ENCODE measurements at places on chromosomes 6 and 20.

DNA sequence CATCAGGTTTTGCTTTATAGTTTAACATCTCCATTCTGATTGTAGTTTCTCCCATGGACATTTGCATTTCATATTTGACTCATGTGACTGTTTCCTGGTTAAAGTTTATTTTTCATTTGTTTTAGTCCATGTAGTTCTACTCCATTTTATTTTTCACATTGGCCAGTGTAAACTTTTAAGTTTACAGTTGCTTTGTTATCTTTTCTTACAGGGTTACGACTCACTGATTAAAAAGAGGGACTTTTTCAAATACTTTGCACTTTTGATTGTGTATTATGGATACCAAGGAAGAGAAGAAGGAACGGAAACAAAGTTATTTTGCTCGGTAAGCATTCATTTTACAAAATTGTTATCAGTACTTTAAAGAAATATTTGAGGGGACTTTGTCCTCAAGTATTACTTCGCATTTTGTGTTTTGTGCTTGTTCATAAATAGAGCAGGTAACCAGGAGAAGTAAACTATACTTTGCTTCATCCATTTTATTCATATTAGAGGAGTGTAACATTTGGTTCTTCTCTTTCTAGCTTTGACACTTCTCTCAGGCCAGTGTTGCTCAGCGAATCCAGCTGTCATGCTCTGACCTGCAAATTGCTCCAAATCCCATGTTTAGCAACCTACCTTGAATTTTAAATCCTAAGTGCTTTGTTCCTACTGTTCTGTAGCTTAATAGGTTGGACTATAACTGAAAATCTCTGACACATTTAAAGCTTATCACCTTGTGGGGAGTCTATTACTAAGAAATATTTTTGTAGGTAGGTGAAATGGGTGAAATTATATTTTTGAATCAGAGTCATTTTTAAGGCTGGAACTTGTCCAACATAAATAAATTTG, 24.5 kb downstream of the NCOA7 start:
- peak; percentile 5 for DNase-seq

GRCh38 chr6:149856256-149856994, 7.7 kb downstream of the LRP11 start:
- DNase-seq = no peak

- no peak for DNase-seq
Observed at GRCh38 chr6:109762769-109763441, 71.8 kb downstream of the FIG4 start.

DNA sequence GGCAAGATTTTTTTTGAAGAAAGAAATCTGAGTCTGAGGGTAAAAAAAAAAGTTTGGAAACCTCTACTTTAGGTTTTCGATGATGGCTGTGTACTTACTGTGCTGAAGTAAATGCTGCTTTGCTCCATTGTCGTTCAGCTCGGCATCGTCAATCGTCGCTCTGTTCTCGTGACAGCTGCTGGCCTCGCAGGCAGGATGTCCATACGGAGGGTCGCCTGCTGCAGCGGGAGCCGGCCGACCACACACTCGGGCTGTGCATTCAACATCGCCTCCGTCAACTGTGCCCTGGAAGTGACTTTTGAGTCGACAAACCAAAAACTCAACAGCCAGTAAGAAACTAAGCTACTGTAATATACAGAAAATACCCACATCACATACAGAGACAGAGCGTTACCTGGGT, 53.1 kb upstream of the SMOC2 start:
- no peak for DNase-seq

GRCh38 chr20:37726321-37726720, 32.5 kb downstream of the CTNNBL1 start:
- no peak for DNase-seq

- DNase-seq = no peak
Observed at GRCh38 chr6:161137839-161138542, 135.9 kb downstream of the AGPAT4 start.

DNA sequence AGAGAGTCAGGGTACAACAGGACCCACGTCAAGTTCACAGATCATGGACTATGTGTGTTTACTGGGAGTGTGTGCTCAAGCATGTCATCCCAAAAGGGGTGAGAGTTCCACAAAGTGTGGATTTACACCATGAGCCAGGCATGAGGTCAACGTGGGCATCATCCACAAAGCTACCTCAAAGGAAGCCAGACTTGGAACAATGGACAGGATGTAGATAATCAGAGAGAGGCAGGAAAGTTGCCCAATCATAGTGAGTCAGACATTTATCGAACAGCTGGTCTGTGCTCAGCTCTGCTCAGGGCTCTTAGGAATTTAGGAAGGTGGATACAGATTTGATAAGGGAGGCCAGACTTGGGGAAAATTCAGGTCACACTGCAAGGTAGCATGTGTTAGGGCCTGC, 317.2 kb upstream of the CDYL start:
- DNase-seq = no peak

DNA sequence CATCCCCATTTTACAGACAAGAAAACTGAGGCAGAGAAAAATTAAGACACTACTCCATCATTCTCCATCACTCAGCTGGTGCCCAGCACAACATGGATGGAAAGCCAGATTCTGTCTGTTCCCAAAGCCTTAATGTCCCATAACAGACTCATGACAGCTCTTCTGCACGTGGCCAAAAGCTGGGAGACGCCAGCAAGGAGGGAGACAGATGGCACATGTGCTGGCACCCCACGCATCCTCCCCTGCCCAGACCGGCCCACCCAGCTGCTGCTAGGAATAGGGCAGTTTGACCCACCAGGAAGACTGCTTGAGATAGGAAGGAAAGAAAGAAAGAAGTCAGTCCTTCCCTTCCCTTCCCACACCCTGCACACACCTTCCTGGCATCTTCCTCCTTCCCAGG, 96.3 kb downstream of the PREX1 start:
- no peak for DNase-seq

DNA sequence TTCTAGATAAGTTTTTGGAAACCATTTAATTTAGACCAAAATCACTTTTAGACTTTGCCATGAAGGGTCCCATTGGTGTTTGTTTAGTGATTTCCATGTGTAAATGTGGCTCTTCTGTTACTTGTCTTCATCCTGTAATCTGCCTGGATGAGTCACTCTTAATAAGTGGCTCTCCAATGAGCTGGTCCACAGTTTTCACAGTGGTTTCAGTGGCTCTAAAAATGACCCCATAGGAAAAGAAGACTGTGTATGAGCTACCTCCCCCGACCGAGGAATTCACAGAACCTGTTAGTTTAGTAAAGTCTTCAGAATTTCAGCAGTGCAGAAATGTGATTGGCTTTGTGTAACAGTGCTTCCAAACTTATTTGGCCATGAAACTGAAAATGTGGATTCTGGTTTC, 492.0 kb upstream of the MARCKS start:
- DNase-seq = no peak

DNA sequence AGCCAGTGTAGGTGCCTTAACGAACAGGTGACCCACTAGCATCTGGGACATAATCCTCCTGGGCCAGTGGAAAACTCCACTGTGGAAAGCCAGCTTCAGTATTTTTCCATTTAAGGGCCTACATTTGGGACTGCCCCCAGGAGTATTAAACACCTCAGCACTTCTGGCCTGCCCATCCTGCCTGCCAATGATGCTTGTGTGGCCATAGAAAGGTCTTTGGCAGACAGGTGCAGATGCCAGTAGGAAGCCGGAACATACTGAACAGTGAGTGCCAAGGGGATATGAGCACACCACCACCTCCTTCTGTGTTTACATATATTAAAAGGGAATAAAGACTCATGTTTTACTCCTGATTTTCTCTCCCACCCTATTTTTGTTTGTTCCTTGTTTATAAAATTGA, 19.9 kb downstream of the MCM8 start:
- DNase-seq = no peak

DNA sequence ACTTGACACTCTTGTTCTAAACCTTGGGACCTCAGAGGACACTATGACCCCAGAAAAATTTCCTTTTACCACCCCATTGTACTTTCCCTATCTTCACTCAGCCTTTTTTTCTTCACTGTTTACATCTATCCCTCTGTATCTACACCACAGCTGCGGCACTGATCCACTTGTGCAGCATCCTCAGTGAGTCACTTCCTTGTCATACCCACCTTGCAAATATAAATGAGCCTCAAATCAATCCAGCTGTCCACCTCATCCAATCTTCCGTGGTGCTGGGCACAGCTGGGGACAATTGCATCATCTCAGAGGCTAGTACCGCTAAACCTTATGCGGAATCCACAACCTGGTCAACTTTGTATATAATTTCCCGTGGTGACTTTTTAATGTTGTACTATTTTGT, 710.5 kb downstream of the QKI start:
- no peak for DNase-seq

- no peak for DNase-seq
Observed at GRCh38 chr6:107531868-107532267, 42.0 kb downstream of the SOBP start.

DNA sequence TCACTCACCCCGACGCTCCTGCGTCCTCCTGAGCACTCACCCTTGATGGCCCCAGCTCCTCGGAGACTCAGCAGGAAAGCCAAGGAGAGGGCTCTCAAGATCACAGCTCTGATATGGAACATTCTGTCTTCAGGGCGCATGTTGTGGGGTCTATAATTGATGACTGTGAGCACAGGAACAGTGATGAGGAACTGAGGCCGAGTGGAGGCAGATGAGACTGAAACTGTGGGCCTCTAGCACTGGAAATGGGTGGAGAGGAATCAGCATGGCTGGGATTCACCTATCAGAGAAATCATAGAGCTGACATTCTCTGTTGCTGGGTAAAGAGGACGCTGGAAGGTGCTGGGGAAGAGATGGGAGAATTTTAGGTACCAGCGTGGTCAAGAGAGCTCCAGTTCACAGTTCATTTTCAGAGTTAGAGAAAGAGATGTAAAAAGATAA, at the start of gene HLA-DPA1:
Gene HLA-DPA1, minus strand, starts transcription at position 219 of the 441 bp plus-strand sequence.
- DNase-seq = no peak

GRCh38 chr6:18268066-18268465, 3.7 kb upstream of the DEK start:
- no peak for DNase-seq

DNA sequence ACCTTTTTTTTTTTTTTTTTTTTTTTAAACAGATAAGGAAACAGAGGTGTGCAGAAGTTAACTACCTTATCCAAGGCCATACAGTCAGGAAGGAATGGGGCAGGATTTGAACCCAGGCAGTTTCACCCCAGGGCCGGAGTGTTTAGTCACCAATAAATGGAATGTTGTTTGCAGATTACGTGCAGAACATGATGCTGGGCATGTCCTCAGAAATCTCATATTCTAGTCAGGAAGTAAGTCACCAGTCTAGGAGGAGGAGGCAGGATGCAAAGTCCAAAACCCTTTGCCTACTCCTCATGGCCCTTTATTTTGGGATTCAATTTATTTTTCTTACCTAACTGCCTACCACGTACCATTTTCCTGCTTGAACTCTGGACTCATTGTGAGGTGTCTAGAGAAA, 57.1 kb upstream of the LRRC1 start:
- no peak for DNase-seq

DNA sequence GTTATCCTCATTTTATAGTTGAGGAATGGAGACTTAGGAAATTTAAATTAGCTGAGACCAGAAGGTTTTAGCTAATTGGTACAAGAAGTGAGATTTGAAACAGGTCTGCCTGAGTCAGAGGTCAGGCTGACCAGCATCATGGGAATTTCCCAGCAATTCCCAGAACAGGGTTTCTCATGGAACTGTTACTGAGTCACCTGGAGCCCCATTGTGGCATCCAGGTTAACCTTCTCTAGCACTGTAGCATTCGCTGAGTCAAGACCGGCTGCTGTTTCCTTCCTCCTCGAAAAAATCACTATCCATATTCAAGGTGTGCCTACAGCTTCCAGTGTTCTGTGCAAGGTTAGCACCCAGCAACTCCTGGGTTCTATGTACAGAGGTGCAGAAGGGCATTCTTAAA, 238.0 kb upstream of the MAN1A1 start:
- no peak for DNase-seq

GRCh38 chr6:121929301-121929700, 470.2 kb upstream of the HSF2 start:
- DNase-seq = no peak

- DNase-seq = no peak
Observed at GRCh38 chr6:2950713-2951112, 20.7 kb downstream of the SERPINB6 start.
